Muscle of leg (tissue), 16 donors: ENCODE measurements at places on chromosomes 7 and 10. TPM values are rescaled to one million over a fixed set of nuclear protein-coding genes. Genes with fewer than 3 reads are reported as not detected.

Gene TAS2R4
- 1.5 TPM for total RNA-seq

Gene ASB10
- 3.1 TPM for total RNA-seq

Gene SRI
- 95.0 TPM for total RNA-seq

Gene KCNH2
- total RNA-seq, result 9.7 TPM

Gene EVX1
- total RNA-seq, result not detected

Gene SYT15B
- 0.27 TPM for total RNA-seq

Gene RAPGEF5
- 21.8 TPM for total RNA-seq

Gene CALHM1
- total RNA-seq, result not detected

Gene OR13A1
- not detected for total RNA-seq

Gene ATAD1
- total RNA-seq, result 25.3 TPM

Gene HOXA9
- 16.6 TPM for total RNA-seq

Gene TMEM176B
- total RNA-seq, result 7.7 TPM

DNA sequence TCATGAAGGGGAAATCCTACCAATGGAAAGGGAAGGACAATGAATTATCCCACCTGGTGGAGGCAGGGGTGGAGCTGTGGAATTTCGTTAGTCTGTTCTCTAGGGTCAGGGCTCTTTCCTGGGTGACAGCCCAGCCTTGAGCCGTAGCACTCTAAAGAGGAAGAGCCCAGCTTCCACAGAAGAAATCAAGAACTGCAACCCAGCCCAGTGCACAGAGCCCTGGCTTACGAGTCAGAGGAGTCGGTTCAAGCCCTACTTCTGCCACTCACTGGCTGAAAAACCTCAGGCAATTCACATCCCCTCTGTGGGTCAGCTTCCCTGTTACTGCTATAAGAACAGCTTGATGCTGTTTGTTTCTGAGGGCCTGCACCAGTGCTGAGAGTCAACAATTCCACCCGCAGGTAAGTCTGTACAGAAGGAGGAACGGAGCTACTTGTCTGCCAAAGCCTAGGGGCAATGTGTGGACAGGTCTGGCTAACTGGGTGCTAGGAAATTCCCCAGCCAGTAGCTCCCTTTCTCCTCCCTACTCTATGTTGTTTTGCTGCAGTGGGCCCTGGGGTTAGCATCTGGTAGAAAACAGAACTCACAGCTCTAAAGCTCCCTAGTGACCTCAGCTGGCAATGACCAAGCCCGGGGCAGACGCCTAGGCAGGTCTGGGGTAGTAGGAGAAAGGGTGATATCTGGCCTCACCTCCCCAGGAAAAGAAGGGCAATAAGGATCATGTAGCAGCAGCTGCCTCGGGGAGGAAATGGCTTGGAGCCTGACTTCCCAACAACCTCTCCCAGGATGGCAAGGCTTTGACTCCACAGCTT lies 3.3 kb downstream of the AVPI1 start:
- no peaks in the 10 kb centered on the region for H3K27me3 ChIP-seq
- peak; percentile 26 for DNase-seq
- H3K36me3 ChIP-seq, result peaks cover 5% of the 10 kb centered on the region
- no peak overlapping the region for H3K4me3 ChIP-seq
- H3K27ac ChIP-seq, result peak overlapping the region; percentile 36

DNA sequence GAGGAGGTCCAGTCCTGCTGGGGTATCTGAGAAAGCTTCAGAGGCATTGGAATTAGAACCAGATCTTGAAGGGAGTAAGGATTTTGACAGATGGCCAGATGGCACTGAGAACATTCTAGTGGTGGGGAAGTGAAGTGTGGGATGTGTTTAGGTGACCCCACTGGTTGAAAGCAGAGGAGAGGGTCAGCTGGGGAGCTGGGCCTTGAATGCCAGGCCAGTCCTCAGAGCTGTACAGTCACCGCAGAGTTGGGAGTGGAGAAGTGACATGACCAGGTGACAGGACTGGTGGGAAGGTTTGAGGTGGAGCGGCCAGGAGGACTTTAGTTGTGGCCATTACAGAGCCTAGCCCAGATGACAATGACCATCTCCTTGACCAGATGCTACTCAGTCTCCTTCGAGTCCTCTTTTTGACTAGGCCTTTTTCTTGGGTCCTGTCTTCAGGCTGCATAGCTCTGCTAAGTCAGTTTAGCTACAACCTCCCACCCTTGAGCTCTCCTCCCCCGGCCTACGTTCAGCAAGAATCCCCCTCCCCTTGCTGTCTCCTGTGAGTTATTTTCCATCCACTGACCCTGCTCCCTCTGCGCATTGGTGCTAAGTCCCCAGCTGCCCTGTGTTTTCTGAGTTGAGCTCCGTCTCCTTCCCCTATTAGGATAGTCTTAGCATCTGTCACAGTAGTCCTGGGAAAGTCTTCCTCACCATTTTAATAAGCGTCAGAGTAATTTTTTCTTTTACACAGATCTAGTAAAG lies 56.3 kb downstream of the CCNY start:
- no peaks in the 10 kb centered on the region for H3K36me3 ChIP-seq
- no peak overlapping the region for H3K4me3 ChIP-seq
- no peaks in the 10 kb centered on the region for H3K27me3 ChIP-seq
- no peak for DNase-seq
- H3K27ac ChIP-seq, result no peak overlapping the region

- no peak for DNase-seq
- no peaks in the 10 kb centered on the region for H3K36me3 ChIP-seq
- no peaks in the 10 kb centered on the region for H3K27me3 ChIP-seq
These were observed 49.8 kb downstream of the ELFN1 start for GRCh38 chr7:1719913-1720312.

GRCh38 chr10:110634527-110635209 lies 9.5 kb upstream of the RBM20 start:
- H3K4me1 ChIP-seq, result peaks cover 22% of the 10 kb centered on the region
- DNase-seq, result peak; percentile 48
- H3K36me3 ChIP-seq, result no peaks in the 10 kb centered on the region
- H3K27ac ChIP-seq, result no peak overlapping the region
- H3K4me3 ChIP-seq, result no peak overlapping the region

DNA sequence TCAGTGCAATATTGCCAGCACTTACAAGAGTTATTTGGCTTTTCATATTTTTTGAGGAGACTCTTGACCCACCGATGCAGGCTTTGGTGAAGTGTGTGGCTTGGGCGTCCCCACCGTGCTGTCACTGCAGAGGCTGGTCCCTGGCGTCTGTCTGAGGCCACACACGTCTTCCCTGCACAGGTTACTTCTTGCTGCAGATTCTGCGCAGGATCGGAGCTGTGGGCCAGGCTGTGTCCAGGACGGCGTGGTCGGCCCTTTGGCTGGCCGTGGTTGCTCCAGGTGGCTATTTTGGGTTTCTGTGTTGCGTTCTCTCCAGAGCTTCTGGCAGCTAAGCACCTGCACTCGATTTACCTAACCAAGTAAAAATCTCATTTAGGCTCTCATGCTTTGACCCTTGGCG lies 18.9 kb downstream of the SUN1 start:
- no peaks in the 10 kb centered on the region for H3K27me3 ChIP-seq
- H3K4me1 ChIP-seq, result no peaks in the 10 kb centered on the region
- no peak overlapping the region for H3K27ac ChIP-seq
- peaks cover 87% of the 10 kb centered on the region for H3K36me3 ChIP-seq

- no peak overlapping the region for H3K4me3 ChIP-seq
- no peaks in the 10 kb centered on the region for H3K36me3 ChIP-seq
- peaks cover 26% of the 10 kb centered on the region for H3K4me1 ChIP-seq
- H3K27ac ChIP-seq, result no peak overlapping the region
- H3K27me3 ChIP-seq, result no peaks in the 10 kb centered on the region
These were observed 214.4 kb downstream of the FAM107B start for GRCh38 chr10:14560274-14560673.

DNA sequence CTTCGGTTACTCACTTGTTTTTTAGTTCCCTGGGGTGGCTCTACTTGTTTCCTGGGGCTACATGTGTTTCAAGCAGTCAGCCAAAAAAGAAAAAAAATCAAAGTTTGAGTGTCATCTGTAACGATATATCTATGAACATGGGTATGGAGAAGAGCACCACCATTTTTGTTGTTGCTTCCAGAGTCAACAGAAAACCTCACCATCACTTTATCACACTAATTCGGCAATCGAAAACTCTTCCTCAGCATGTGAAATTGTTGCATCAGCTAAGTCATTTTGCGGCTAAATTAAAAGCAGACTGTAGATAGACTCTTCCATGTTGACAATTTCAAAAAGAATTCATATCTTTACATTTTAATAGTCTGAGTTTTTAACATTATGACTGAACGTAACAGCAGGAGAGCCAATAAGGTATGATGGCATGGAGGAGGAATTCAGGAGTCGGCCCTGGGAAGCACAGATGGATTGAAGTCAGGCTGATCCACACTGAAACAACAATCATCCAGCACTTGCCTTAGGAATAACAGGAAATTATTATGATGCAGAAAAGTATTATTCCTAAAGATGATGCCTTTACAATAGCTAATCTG lies 455.7 kb upstream of the KLF6 start:
- H3K4me3 ChIP-seq, result no peak overlapping the region
- H3K36me3 ChIP-seq, result no peaks in the 10 kb centered on the region
- H3K27ac ChIP-seq, result peak overlapping the region; percentile 90
- H3K4me1 ChIP-seq, result peaks cover 14% of the 10 kb centered on the region

GRCh38 chr10:70097459-70097858 lies 35.2 kb downstream of the AIFM2 start:
- peak overlapping the region; percentile 20 for H3K27ac ChIP-seq
- no peak overlapping the region for H3K4me3 ChIP-seq
- H3K36me3 ChIP-seq, result peaks cover 43% of the 10 kb centered on the region

DNA sequence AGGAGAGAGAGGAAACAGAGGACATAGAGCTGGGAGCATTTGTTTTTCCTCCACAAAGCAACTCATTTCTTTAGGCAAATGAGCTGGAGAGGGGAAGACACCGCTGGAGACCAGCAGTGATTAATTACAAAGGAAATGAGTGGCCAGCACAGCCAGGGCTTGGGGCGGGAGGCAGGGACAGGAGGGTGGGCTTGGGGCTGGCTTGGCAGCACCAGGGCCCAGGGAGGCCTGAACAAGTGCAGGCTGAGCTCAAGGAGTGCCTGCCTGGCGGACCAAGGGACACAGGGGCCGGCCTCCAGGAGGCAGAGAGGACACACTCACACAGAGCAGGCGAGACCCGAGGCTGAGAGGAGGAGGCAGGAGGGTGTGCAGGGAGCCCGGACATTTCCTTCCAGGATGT lies 149.0 kb upstream of the UNC5B start:
- peaks cover 20% of the 10 kb centered on the region for H3K4me1 ChIP-seq
- H3K36me3 ChIP-seq, result no peaks in the 10 kb centered on the region
- H3K4me3 ChIP-seq, result no peak overlapping the region
- no peak for DNase-seq
- H3K27ac ChIP-seq, result no peak overlapping the region

GRCh38 chr10:75469006-75469616 lies 37.7 kb downstream of the LRMDA start:
- H3K36me3 ChIP-seq, result no peaks in the 10 kb centered on the region
- DNase-seq, result peak; percentile 91
- peaks cover 14% of the 10 kb centered on the region for H3K4me1 ChIP-seq
- no peak overlapping the region for H3K4me3 ChIP-seq

DNA sequence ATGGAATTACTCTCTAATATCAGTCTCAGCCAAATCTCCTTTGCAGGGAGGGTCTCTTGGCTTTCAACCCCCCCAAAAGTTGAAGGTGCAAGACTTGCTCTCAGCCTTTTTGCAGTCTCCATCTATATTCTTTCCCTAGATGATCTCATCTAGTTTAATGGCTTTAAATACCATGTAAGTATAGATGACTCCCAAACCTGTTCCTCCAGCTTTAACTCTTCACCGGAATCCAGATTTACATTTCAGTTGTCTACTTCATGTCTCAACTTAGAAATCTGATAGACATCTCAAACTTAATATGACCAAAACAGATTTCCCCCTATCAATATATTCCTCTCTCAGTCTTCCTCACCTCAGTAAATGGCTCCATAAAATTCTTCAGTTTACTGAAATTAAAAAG lies 9.9 kb upstream of the TAS2R41 start:
- no peak overlapping the region for H3K27ac ChIP-seq
- H3K36me3 ChIP-seq, result no peaks in the 10 kb centered on the region
- DNase-seq, result no peak
- H3K27me3 ChIP-seq, result no peaks in the 10 kb centered on the region
- H3K4me1 ChIP-seq, result no peaks in the 10 kb centered on the region

- no peak overlapping the region for H3K4me3 ChIP-seq
- DNase-seq, result no peak
- no peaks in the 10 kb centered on the region for H3K36me3 ChIP-seq
- no peaks in the 10 kb centered on the region for H3K27me3 ChIP-seq
These were observed 34.0 kb upstream of the CYTH3 start for GRCh38 chr7:6306471-6306870.

GRCh38 chr10:59273445-59273844 lies 88.9 kb downstream of the FAM13C start:
- H3K27ac ChIP-seq, result no peak overlapping the region
- no peaks in the 10 kb centered on the region for H3K27me3 ChIP-seq
- no peaks in the 10 kb centered on the region for H3K4me1 ChIP-seq
- DNase-seq, result no peak

GRCh38 chr10:5628451-5629302 lies 37.7 kb downstream of the ASB13 start:
- H3K27me3 ChIP-seq, result no peaks in the 10 kb centered on the region
- H3K4me1 ChIP-seq, result peaks cover 49% of the 10 kb centered on the region
- peak overlapping the region; percentile 62 for H3K27ac ChIP-seq
- peak; percentile 86 for DNase-seq
- H3K4me3 ChIP-seq, result no peak overlapping the region
- H3K36me3 ChIP-seq, result no peaks in the 10 kb centered on the region

DNA sequence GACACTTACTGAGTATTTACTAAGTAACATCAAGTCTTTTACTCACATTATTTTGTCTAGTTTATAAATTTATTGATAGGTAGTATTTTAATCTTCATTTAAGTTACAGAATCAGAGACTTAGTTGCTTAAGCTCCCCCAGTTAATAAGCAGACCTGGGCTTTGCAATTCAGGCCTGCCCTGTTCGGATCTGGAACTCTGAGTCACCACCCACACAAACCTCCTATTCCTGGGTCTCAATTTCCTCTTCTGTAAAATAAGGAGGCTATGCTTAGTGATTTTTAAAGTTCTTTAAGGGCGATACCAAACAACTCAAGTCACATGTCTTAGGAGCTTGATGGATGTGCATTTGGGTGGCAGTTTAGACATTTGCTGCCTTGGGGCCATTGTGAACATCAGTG lies 3.5 kb upstream of the MGAM start:
- no peak for DNase-seq
- H3K4me1 ChIP-seq, result no peaks in the 10 kb centered on the region
- no peaks in the 10 kb centered on the region for H3K27me3 ChIP-seq
- H3K4me3 ChIP-seq, result no peak overlapping the region
- H3K36me3 ChIP-seq, result no peaks in the 10 kb centered on the region

DNA sequence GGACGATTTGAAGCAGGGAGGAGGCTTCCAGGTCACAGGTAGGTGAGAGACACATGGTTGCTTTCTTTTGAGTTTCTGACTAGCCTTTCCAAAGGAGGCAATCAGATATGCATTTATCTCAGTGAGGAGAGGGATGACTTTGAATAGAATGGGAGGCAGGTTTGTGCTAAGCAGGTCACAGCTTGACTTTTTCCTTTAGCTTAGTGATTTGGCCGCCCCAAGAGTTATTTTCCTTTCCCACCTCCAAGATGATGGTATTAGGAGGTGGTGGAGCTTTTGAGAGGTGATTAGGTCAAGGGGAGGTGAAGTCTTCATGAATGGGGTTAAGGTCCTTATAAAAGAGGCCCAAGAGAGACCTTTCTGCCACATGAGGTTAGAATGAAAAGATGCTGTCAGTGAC lies 443.7 kb downstream of the TYW1 start:
- H3K27me3 ChIP-seq, result peaks cover 6% of the 10 kb centered on the region
- H3K27ac ChIP-seq, result no peak overlapping the region
- no peak overlapping the region for H3K4me3 ChIP-seq
- no peaks in the 10 kb centered on the region for H3K4me1 ChIP-seq
